ENCODE measurements at places on chromosomes 11 and 22.

DNA sequence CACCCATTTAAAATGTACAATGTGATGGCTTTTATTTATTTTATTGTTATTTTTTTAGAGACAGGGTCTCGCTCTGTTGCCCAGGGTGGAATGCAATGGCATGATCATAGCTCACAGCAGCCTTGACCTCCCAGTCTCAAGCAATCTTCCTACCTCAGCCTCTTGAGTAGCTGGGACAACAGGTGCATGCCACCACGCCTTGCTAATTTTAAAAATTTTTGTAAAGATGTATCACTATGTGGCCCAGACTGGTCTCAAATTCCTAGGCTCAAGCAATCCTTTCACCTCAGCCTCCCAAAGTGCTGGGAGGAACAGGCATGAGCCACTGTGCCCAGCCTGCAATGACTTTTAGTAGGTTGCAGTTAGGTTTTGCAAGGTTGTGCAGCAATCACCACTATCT is 14.3 kb downstream of the CLDN5 start:
- DNase-seq, result no peak

DNA sequence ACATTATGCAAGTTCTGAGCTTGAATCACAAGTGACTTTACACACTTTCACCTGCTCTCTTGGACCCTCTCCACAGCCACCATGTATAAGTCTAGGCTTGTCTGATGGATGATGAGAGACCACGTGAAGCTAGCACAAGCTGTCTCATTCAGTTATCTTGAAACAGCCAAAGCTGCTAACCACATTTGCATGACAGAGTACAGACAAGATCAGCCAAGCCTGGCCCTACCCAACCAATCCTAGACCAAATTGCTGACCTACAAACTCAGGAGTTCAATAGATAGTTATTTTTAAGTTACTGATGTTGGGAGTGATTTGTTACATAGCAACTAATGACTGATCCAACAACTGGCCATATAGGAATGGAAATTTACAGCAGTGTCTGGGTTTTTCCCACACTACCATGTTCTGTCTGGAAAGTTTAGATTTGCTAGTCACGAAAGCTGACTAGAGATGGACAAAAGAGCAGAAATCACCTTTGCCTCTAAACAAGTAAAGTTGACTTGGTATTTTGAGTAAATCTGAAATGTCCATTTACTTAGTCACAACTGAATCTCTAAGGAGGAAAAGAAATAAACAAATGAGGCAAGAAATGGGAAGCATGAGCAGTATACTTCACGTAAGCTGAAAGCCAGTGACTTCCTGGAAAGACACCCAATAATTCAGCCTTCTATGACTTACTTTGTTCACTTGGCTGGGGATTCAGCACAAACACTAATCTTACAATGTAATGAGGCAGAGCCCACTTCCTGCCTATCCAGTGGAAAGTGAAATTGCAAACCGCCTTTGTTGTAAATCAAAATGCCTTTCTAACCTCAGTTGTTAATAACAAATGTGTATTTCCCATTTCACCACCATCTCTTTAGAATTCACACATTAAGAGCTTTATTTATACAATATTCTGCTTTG is 101.7 kb downstream of the FAM181B start:
- DNase-seq, result no peak

DNA sequence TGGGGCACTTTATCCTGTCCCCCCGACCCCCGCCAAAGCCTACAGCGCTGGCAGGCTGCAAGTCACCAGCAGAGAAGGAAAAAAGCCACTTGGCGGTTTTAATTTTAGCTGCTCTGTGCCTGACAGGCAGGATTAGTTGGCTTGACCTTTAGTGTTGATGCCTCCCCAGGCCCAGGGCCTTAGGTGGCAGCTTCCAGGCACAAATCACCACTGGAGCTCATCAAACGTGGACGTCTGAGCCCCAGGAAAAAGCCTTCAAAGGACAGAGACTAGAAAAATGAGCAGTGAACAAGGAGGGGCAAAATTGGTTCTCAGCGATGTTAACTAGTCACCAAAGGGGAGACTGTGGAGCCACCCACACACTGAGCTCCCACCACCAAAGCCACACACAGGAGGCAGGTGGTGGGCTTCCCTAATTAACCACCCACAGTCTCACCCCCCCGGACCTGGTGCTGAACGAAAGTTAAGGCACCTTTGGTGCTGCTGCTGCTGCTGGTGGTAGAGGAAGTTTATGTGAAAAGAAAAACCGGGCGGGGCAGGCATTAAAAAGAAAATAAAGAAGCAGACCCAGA is 4.4 kb upstream of the PYGM start:
- DNase-seq, result no peak

- DNase-seq, result no peak
Measured at GRCh38 chr11:69382131-69383128, 88.5 kb downstream of the MYEOV start.

- no peak for DNase-seq
Measured at GRCh38 chr11:13775471-13775870, 107.0 kb downstream of the FAR1 start.

Measured in DMS 273 treated with DMSO at 0.1 percent for 48 hours (cell line).